Activated T-helper 1 cell treated with anti-CD3 and anti-CD28 coated beads, Interleukin-2, amount 50 U/mL, for 16 hours (primary cell): ENCODE measurements at places on chromosomes 7 and 10.

GRCh38 chr10:15262036-15262713 lies 93.7 kb upstream of the NMT2 start:
- DNase-seq, result no peak

DNA sequence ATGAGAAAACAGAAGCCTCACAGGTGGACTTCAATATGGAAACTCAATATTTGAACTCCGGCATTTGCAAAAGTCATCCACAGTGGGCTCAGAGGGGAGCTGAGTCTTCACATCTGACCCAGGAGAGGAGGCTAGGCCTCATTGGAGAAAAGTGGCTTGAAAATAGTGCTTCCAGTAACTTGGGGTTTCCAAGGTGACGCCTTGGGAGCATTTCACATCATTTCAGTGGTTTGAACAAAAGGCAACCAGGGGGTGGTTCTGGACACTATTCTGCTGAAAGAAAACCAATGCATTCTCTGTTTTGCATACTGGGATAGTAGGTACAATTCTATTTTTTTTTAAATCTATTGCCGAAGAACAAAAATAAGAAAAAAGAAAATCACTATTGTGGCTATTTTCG lies 599.2 kb upstream of the POM121L12 start:
- DNase-seq, result no peak

GRCh38 chr7:13946181-13946580 lies 43.3 kb downstream of the ETV1 start:
- DNase-seq, result no peak

DNA sequence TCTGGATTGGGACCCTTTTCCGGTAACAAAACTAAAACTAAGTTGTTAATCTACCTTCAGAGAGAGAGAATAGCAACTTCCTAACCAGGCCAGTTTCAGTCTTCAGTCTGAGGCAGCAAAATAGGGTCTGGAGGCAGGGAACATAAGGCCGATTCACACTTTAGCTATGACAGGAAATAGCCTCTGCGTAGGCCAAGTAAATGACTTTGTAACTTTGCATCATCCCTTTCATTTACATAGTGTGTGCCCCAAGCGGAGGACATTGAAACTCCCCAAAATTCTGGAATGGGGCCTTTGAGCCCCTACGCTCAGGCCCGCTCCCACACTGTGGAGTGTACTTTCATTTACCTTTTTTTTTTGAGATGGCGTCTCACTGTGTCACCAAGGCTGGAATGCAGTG lies 1.7 kb upstream of the UPP1 start:
- no peak for DNase-seq

GRCh38 chr10:3263082-3263481 lies 90.5 kb upstream of the PITRM1 start:
- no peak for DNase-seq
